ENCODE measurements at places on chromosomes 7 and 10.

GRCh38 chr10:69421611-69422308 is 5.0 kb upstream of the TACR2 start:
- no peak for DNase-seq

GRCh38 chr10:47330804-47331203 is 8.6 kb downstream of the GDF2 start:
- DNase-seq, result no peak

- no peak for DNase-seq
Measured at GRCh38 chr7:95424716-95425115, 10.1 kb downstream of the PON2 start.

DNA sequence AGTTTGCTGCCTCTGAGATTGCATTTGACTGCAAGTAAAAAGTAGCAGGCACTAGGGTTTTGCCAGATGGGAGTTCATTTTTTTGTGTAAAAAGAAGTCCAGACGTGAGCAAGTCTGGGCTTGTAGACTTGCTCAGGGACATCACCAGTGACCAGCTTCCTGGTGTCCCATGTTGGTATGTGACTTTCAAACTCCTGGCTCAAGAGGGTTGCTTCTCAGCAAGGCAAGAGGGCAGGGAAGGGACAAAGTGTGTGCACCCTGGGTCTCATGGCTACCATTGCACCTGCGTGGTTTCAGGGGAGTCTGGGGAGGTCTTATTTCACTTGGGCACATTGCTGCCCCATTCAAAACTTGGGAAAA is 79.3 kb upstream of the ZNF716 start:
- no peak for DNase-seq
